ENCODE measurements at places on chromosomes 6 and 20.

- DNase-seq, result peak; percentile 72
Measured at GRCh38 chr6:170147832-170148708, 142.8 kb downstream of the DLL1 start.

DNA sequence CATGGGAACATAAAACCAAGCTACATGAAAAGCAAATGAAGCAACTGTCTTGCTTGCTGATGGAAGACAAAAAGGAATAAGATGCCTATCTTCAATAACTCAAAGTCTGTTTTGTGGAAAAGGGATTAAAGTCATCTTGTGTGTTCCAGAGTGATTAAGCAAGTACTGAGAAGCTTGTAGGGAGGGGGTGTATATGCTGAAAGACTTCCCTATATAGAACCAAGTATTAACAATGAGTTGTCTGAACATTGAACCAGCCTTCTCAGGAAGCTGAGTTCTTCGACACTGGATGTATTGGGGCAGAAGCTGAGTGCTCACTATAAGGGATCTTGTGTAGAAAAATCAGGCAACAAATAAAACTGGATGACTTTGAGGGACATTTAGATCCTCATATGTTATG, 451.8 kb downstream of the CD83 start:
- no peak for DNase-seq

DNA sequence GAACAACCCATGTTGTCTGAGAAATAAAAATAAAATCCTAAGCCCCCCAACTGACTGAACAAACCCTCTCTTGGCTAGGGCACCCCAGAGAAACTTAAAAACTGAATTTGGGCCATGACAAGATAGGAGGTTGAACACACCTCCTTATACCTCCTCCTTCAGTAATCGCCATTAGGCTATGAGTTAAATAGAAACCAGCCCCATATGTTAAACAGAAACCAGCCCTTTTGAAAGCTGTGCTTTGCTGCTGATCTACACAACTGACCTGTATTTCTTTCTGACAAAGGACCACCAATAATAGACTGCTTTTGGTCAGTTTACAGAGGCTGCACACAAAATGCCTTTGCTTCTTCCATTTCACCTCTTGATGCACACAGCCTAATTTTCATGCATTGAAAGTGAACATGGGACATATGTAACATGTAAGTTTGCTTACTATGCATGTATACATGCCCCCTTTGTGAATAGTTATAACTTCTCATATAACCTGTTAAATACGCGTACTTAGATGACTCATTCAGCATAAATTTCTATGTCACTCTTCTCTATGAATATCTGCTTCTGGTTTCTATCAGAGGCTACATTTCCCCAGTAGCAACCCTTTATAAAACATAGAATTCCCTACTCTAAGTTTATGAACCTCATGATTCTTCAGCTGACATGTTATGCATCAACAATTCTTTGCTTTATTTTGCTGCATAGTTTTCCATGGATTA, 462.9 kb downstream of the COL12A1 start:
- no peak for DNase-seq

DNA sequence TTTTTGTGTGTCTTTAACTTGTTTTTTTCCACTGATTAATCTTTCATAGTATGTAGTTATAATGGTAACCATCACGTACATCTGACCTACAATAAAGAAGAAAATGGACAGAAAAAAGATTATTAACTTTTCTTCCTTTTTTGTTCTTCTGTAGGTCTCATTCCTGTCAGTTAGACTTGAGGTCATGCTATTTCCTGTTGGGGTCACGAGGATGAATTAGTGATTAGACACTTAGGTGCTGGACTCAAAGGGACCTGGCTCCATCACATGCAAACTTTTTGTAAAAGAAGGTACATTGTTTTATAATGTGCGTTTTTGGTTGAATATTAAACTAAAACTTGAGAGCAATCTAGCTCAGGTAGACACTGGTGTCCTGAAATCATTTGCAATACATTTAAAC, 14.8 kb downstream of the MARCKS start:
- DNase-seq, result no peak

DNA sequence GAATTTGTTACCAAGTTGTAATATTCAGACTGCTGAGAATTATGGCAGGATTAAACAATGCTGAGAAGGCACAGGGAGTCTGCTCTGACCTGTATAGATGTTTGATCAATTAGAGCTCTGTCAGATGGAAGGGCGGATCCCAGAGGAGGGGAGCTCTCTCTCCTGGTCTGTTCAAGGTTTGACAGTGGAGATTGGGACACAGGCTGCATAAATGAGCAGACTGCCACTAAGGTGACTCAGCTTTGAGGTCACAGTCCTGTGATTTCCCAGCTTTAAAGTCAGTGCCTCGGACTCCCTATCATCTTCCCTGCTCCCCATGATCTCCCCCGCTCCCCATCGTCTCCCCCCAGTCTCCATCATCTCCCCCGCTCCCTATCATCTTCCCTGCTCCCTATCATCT, 59.2 kb upstream of the SLC22A23 start:
- DNase-seq, result no peak

- no peak for DNase-seq
Measured at GRCh38 chr20:57465486-57465885, 59.5 kb downstream of the CTCFL start.

DNA sequence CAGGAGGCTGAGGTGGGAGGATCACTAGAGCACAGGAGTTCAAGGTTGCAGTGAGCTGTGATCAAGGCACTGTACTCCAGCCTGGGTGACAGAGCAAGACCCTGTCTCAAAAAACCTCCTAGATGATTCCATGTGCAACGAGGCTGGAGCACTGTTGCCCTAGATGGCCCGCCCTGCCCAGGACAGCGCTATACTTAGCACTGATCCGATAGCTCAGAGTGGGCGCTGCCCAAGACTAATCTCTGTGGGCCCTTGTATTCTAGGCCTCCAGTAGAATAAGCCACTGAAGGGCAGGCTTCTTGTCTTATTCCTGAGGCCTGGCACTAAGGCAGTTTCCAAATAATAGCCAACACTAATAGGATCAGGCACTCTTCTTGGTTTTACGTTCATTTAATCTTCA, 41.0 kb downstream of the STK35 start:
- no peak for DNase-seq

DNA sequence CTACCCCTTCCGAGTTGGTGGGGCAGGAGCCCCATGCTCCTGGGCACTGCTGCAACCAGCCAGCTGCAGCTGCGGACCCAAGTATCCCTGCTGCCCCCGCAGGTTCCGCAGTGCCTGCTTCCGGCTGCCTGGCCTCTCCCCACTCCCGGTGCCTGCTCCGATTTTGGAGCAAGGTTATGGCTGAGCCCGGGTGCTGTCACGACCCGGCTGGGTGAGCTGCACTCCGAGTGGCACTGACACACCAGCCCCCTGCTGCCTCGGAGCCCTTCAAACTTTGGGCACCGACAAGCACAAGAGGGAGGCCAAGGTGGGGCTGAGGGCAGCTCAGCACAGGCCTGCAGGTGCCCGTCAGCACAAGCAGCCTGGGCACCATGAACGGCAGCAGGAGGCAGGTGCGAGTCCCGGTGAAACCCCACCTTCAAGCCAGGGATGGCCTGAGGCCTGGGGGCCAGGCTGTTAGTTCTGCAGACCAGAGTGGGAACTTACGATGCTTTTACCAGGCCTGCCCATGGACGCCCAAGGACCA, 25.9 kb upstream of the HACE1 start:
- DNase-seq, result no peak

DNA sequence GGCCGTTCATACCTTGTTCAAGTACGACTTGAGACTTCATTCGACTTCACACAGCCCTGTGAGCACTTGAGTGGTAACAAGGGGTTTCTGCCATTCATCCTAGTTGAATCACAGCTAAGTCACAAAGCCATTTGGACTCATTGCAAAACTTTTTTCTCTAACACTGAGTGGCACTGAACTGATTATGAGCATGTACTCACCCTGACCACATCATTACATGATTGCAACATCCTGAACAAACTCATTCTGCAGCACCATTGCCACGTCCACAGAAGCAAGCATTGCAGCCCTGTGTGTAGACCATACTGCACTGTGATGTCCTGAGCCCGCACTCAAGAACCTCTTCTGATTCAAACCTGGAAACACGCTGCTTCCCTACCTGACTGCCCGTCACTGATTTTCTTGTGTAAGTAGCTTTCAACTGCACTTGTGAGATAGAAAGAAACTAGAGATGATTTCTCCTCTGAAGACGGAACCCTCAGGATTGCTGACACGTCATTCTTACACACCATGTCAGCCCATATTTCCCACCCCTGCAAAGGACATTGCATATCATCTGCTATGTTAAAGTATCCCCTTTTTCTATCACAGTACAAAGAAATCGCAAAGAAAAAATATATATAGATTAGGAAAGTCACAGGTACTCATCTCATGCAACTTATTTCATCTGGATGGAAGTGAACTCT, 81.6 kb downstream of the C6orf118 start:
- DNase-seq, result no peak

- no peak for DNase-seq
Measured at GRCh38 chr6:13425270-13425873, 62.0 kb downstream of the GFOD1 start.

- DNase-seq, result no peak
Measured at GRCh38 chr6:24951811-24952299, 16.1 kb upstream of the RIPOR2 start.

GRCh38 chr6:35181308-35181932, 32.3 kb upstream of the SCUBE3 start:
- DNase-seq, result no peak

- no peak for DNase-seq
Measured at GRCh38 chr6:82963191-82963925, 102.3 kb downstream of the UBE3D start.

DNA sequence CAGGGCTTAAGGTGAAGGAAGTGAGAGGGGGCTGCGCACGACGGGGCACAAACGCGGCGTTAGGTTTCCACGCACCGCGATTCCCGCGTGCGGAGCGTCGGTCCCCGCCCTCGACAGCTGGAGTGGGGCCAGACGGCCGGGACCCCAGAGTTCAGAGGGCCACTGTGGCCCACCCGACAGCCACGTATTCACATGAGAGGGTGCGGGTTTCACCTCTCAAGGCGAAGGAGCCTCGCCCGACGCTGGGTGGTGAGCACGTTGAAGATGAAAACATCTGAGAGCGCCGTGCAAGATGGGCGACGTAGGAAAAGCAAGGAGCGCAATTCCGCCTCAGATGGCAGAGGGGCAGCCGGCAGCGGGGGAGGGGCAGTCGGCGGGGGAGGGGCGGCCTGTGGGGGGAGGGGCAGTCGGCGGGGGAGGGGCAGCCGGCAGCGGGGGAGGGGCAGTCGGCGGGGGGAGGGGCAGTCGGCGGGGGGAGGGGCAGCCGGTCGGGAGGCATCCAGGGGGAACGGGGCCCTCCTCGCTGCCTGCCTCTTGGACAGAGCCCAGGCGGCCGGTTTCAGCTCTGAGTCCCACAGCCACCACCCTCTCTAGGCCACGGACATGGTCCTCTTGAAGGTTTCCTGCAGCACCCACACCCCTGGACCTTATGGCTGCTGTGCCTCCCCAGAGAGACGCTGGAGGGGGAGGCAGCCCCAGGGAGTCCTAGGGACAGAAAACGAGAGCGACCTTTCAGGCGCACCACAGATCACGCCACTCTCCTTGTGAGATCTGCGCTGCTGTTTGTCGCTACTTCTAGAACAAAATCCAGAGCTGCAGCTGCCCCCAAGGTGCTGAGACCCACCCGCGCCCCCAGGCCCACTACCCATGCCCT, 113.7 kb downstream of the DLL1 start:
- DNase-seq, result no peak

DNA sequence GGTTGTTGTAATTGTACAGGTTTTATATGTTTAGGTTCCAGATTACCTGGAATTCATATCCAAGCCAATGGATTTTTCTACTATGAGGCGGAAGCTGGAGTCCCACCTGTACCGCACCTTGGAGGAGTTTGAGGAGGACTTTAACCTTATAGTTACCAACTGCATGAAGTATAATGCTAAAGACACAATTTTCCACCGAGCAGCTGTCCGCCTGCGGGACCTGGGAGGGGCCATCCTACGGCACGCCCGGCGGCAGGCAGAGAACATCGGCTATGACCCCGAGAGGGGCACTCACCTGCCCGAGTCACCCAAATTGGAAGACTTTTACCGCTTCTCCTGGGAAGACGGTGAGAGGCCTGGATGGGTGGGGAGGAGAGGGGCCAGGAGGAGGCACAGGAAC, 13.6 kb downstream of the BRPF3 start:
- DNase-seq, result no peak

DNA sequence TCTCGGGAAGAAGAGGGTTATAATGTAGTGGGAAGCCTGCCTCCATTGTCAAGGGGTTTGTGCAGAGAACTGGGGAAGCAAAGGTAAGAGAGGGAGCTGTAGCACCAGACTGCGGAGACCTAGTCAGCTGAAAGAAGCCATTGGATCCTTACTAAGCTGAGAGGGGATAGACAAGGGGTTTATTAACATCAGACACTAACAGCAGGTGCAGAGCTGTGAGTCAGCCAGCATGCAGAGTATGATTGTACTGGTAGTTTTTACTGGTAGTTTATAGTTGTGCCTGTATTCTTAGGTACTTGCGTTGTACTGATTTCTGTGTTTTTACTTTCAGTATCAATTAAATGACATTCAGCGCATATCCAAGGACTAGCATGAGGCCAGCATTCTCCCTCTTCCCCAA, 17.8 kb upstream of the COL19A1 start:
- DNase-seq, result no peak

- no peak for DNase-seq
Measured at GRCh38 chr6:135782546-135782945, 69.0 kb upstream of the PDE7B start.

GRCh38 chr6:24107294-24107693, 18.7 kb upstream of the NRSN1 start:
- DNase-seq, result no peak

GRCh38 chr20:48789185-48789668, 38.6 kb downstream of the PREX1 start:
- DNase-seq, result no peak

DNA sequence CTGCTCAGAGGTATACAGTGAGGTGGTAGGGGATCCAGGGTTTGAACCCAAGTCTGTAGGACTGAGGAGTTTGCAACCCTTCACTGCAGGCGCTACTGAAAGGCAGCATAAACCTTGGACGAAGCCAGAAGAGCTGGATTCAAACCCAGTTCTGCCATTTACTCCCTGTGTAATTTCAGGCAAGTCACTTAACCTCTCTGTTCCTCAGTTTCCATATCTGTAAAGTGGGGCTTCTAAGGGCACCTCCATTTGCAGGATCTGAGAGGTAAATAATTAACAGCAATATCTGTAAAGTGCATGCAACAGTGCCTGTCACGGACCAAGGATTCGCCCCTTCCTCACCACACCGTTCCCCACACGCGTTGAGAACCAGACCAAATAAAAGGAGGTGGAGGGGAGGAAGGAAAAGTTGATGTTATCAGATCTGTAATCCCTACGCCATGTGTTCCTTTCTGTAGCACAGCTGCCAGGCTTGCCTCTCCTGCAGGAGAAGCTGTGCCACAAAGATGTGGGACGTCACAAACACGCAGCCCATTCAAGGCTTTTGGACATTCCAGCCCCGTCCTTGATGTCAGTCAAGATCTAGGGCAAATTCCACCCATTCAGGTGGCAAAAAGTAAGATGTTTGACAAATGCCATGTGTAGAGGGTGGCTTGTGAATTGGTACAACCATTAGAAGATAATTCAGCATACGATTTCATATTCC, 9.8 kb downstream of the RIPOR3 start:
- DNase-seq, result no peak

GRCh38 chr20:44800391-44801046, 9.8 kb downstream of the RIMS4 start:
- DNase-seq, result peak; percentile 21

- DNase-seq, result no peak
Measured at GRCh38 chr6:170369403-170369802, 62.8 kb downstream of the FAM120B start.
